ENCODE measurements at places on chromosomes 4 and X. TPM values are rescaled to one million over a fixed set of nuclear protein-coding genes. Genes with fewer than 3 reads are reported as not detected.

The AMBN gene
- total RNA-seq: not detected

The NKX6-1 gene
- total RNA-seq: 0.49 TPM

The MAGEC1 gene
- not detected for total RNA-seq

The TIGD4 gene
- 0.39 TPM for total RNA-seq

The TNMD gene
- total RNA-seq: not detected

The TSPAN6 gene
- 17.8 TPM for total RNA-seq

The TCEAL8 gene
- total RNA-seq: 94.3 TPM

The TBC1D8B gene
- 19.8 TPM for total RNA-seq

The CCDC158 gene
- total RNA-seq: not detected

The PDE6B gene
- 2.3 TPM for total RNA-seq

The FHIP1A gene
- 1.7 TPM for total RNA-seq

The GABRG1 gene
- not detected for total RNA-seq
